ENCODE measurements at places on chromosomes 2 and 18.

DNA sequence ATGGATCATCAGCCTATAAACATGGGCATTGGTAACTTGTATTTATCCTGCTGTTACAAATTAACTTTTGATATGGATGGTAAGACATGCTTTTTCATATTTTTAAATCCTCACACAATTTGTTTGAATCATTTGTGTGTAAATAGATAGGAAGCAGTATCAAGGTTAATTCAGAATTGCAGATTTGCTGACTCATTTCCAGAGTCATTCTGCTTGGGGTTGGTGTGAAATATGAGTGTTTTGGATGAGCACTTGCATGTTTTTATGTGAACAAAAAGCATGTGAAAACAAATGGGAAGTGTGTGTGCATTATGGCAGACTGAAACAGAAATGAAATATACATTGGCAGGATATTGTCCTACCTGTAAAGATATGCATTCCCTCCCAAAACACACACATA lies 11.8 kb downstream of the CCDC85A start:
- no peak for DNase-seq

DNA sequence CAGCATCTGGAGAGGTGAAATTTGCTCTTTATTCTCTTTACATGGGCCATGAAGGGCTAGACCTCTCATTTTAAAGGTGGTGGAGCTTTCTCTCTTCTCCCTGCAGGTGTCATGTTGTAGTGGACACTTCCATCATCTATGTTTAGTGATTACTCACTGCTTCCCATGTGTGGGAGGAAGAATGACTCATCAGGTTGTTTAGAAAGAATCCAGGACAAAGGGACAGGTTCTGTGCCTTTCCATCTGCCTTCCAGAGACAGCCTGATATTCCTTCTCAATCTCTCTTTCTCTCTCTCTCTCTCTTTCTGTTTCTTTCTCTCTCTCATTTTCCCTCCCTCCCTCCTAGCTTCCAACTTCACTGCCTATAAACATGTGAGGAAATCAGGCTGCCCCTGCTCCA lies 38.7 kb downstream of the SCG2 start:
- DNase-seq: no peak

GRCh38 chr2:122528061-122528460 lies 772.6 kb downstream of the TSN start:
- no peak for DNase-seq

GRCh38 chr2:134581877-134582546 lies 136.8 kb downstream of the TMEM163 start:
- no peak for DNase-seq

DNA sequence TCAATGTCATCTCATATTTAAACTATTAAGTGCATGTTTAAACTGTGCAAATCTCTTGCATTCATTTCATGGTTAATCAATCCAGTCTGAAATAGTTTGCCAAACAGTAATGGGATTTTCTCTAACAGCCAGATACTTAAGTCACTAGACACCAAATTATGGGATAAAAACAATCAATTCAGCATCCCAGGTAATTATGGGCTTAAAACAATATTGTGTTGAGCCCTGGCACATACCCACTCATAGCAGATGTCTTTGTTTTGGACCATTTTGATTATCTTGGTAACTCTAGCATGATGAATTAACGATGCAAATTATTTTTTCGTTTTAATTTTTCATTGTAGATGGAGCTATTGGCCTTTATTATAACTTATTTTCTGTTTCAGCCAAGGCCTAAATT lies 118.5 kb upstream of the CD302 start:
- DNase-seq: no peak

- no peak for DNase-seq
Measured at GRCh38 chr18:25164848-25165811, 186.8 kb downstream of the ZNF521 start.
